ENCODE measurements at places on chromosomes 16 and 17.

DNA sequence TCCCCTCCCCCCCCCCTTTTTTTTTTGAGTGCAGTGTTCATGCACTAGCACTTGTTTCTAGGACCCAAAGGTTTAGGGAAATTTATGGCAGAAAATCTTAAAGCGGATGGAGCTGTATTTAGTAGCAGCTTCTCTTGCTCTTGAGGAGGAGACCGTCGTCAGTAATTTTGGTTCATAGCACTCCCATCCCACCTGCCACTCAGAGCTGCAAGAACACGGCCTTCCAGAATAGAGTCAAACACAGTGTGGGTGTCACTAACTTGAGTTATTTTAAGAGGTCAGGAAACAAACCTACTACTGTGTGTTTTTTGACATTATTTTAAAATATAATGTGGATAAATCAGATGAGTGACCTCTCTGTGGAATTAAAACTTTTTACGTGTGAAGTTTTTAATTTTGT, 37.3 kb downstream of the SEC14L1 start:
- DNase-seq = no peak

DNA sequence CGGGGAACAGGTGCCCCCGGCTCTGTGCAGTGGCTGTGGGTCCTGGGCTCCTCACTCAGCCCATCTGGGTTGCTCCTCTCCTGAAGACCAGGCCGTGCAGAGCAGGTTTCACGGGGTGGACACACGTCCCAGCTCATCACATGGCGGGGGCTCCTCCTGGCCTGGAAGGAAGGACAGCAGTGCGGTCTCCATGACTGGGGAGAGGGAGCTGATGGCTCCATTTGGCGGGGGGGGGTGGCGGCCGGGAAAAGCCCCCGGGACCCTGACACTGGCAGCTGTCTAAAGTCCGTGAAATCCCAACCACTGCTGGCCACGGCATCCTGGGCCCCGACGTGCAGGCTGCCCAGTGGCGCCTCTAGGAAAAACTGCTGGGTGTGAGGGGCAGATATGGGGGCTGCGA, 19.0 kb downstream of the SOX8 start:
- no peak for DNase-seq

GRCh38 chr16:67258161-67258835, 9.5 kb downstream of the SLC9A5 start:
- no peak for DNase-seq

GRCh38 chr17:77528516-77529327, 388.0 kb downstream of the SEC14L1 start:
- DNase-seq = no peak

DNA sequence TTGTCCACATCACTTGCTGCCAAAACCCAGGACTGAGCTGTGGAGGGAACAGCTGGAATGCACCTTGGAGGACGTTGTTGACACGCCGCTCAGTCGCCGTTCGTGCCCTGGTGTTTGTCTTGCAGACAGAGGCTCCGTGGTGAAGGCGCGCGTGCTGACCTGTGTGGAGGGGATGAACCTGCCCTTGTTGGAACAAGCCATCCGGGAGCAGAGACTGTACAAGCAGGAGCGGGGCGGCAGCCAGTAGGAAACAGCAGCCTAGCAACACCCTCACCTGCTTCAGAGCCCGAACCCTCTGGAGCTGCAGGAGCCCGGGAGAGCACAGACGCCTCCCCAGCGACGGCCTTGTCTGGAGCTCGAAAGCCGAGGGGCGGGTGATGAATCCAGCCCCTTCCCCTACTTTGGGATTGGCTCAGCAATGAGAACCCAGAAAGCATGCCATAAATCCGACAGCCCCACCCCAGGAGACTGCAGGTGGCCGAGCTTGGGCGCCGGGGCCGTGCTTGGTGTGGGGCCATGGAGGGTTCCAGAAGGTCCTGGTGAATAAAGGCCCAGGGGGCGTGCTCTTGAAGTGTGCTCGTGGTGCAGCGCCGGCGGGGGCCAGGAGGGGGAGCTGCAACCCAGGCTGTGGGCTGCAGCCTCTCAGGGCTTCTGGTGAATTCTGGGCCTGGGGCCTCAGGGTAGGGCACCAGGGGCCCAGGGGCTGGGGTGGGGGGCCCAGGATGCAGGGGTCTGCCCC, 470 bp upstream of the CDK3 start:
- DNase-seq = peak; percentile 51

GRCh38 chr16:87369796-87370719, 13.5 kb downstream of the FBXO31 start:
- no peak for DNase-seq

- DNase-seq = no peak
Observed at GRCh38 chr16:1290063-1290501, 19.4 kb upstream of the UBE2I start.

- DNase-seq = no peak
Observed at GRCh38 chr16:85850344-85850880, 48.5 kb upstream of the IRF8 start.

GRCh38 chr17:61678339-61678738, 87.3 kb upstream of the NACA2 start:
- DNase-seq = no peak

DNA sequence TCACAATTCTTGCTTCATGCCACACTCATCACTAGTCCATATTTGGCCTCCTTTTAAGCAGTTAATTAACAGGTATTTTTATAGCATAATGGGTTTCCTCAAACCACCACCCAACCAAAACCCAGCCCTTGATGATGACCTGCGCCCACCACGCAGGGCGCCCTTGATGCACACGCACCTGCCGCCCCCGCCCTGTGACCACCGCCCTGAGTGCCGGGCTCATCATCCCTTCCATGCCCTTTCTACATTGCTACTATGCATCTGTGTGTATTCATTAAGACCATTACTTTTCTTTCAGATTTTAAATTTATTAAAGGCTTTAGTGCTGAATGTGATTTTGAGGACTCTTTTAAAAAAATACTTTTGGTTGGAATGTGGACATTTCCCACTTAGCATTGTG, 204.8 kb upstream of the CHMP6 start:
- DNase-seq = no peak

GRCh38 chr17:42340691-42341127, 47.5 kb downstream of the STAT3 start:
- peak; percentile 29 for DNase-seq

DNA sequence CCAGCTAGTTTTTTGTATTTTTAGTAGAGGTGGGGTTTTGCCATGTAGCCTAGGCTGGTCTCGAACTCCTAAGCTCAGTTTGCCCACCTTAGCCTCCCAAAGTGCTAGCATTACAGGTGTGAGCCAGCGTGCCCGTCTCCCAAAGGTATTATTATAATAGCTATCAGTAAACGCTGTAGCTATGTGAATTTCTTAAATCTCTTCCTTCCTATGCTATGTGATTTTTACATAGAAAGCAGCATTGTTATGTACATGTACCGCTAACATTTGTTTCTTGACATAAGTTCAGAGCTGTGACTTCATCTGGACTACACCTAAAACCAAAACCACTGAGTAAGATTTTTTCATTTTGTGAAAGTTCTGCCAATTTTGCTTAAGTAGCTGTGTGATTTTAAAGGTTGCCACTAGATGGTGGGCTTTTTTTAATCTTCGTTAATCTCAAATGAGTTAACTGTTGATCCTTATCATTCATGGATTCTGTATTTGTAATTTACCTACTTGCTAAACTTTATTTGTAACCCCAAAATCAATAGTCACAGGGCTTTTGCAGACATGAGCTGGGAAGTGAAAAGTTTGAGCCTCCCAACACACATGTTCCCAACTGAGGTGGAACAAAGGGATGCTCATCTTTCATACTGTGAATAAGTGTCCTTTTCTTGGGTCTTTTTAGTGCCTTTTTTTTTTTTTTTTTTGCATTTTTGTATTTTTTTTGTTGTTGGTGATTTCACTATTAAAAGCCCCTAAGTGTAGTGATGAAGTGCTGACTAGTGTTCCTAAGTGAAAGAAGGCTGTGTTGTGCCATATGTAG, 21.9 kb downstream of the PRKAR1A start:
- DNase-seq = no peak

- DNase-seq = no peak
Observed at GRCh38 chr17:1031711-1032110, 34.8 kb downstream of the TIMM22 start.

DNA sequence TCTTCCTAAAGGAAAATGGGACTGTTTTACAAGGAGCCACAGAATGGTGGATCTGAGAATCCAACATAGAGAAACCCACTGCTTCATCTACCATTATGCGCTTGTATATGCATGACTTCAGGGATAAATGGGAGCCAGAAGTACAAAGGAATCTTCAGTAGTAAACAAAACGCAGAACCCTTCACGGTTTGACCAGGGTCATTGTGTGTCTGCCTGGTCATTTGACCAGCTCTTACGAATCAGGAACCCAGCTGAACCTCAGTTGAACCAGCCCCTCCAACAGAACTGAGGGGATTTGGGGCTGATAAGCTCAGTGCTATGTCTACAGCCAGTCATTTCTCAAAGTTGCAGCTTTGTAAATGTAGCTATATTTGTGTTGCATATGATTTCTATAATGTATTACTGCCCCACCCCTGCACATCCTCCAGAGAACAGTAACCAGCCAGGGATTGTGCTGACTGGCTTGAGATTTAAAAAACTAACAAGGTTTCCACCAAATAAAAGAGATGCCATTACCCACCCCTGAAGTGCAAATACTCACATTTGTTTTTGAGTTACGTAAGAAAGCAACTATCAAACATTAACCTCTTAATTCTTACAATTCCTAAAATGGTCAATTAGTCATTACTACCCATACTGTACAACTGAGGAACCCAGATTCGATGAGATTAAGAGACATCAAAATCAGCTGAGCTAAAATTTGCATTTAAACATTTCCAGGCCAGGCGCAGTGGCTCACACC, 6.3 kb downstream of the CMTM4 start:
- DNase-seq = no peak

DNA sequence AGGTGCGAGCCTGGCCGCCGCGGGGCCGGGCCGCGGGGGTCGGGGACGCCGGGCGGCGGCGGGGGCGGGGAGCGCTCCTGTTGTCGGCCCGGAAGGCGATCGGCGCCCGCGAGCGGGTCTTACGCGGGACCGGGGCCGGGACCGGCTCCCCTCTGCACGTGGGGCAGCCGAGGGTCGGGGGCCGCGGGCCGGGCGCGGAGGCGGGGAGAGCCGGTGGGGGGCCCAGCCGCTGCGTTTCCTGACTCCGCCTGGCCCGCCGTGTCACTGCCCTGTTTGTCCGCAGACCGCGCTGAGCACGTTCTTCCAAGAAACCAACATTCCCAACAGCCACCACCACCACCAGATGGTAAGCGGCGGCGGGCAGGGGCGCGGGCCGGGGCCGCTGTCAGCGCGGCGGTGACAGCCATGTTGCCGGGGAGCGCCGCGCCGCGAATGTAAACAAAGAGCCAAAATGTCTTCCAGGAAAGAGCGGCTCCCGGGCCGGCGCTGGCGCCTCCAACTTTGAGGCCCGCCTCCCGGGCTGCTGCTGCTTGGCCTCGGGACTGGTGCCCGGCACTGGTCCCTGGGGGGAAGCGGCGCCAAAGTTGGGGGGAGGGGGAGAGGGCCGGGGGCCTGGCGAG, 586 bp downstream of the UBALD2 start:
- DNase-seq = peak; percentile 68

DNA sequence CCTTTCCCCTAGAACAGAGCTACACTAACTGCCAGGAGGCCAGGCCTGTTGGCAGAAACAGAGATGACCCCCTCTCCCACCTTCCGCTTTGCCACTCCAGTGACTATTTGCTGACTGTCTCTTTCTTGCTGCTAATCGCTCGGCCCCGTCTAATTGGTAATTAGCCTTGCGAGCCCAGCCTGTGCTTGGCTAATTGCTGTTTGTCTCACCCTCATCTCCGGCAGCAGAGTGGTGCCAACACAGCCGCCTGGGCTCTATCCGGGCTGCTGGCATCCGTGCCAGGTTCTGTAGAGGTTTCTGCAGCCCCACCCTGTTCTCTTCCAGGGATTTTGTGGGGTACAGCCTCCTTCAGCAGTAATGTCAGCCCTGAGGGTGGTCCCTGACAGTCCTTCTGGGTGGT, 27.4 kb upstream of the PHB1 start:
- no peak for DNase-seq

DNA sequence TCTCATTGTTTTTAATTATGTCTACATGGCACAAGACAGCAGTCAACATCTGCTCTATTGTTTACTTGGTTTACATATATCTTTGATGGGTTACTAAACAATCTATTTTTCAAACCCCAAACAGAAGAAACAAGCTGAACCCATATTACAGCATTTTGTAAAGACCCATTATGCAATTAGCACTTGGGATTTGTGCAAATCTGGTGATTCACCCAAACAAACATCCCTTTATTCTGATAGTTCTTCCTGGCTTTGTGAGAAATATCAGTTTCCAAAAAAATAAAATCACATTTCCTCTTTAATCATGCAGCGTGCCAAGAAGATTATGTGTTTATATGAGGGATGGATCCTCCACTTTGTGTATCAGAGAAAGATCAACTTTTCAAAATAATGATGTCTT, 16.8 kb upstream of the RBFOX1 start:
- DNase-seq = no peak

DNA sequence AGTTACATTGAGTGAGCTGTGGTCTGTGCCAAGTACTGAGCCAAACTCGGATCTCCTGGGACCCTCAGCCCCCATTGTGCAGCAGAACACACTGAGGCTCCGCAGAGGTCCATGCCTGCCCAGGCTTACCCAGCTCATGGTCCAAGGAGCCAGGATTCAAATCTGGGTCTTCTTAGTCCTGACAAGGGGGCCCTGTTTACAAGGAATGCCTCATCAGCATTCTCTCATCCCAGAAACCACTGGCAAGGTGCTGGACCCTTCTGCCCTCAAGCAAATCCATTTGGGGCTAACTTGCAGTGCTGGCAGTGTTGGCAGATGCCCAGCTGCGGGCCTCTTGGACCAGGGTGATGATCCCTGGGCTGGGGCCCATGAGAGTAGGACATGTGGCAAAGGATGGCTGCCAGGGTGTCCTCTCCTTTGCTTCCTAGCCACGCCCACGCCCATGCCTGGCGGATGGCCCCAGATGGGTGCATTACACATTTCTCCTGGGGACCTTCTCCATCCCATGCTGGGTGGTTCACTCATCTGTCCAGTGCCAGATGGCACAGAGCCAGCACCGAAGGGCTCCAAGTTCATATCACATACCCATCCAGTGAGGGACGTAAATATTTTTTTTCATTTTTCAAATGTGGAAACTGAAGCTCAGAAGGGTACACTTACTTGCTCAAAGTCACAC, 117.7 kb downstream of the CMIP start:
- no peak for DNase-seq

Measured in CD4-positive, alpha-beta T cell treated with Interleukin-15 for 4 hours (primary cell).